ENCODE measurements at places on chromosomes 1 and 21.

DNA sequence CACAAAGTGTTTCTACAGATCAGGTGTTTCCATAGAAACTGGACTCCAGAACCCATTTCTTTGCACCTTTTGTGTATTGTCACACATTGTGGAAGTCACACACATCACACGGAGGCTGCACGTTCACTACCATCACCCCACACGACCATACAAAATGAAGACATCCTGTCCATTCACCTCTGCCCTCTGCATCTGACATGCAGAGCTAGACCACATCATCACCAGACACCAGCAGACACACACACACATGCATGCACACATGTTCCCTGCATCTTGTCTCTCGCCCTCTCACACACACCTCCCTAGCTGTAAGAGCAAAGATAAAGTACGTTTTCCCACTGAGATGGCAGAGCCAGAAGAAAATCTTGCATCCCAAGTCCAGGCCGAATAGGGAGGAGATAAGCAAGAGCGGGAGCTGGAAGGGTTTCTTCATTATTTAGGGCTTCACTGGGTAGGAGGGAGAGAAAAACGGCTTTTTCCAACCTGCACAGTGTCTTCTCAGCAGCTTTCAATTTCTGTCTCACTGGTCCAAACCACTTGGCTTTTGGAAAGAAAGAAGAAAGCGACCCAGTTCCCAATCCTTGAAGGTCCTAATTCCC is 709 bp downstream of the PRELP start:
- DNase-seq: no peak

DNA sequence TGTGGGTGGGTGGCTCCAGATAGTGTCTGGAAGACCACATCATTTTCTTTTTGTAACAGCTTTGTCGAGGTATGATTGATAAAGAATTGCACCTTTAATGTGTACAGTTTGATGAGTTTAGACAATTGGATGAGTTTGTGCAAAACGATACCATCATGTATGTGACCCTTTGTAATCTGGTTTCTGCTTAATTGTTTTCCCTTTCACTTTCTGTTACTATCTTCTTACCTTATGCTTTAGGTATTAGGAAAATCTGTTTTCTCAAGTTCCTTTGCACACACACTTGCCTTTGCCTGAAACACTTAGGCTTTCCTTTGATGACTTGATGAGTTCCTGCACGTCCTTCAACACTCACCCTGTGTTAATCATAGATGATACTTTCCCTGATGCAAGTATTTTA is 6.8 kb downstream of the OR10Z1 start:
- DNase-seq: no peak

GRCh38 chr1:81452693-81453366 is 347.9 kb upstream of the ADGRL2 start:
- no peak for DNase-seq

DNA sequence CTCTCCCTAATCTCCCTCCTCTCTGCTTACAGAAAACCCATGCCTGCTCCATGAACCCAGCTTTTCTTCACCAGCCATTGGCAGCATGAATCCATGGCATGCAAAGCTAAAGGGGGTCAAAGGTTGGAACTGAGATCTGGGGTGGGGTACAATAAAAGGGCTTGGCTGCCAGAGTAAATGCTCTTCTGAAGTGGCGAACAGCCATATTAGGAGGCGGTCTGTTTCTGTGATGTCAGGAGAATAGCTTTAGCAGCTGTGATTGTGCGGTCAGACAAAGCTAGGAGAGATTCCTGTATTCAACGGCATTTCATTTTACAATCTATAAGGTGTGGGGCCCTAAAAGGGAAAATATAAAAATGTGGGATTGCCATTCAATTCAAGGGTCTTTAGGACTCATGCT is 71.7 kb upstream of the TMPRSS2 start:
- DNase-seq: no peak

DNA sequence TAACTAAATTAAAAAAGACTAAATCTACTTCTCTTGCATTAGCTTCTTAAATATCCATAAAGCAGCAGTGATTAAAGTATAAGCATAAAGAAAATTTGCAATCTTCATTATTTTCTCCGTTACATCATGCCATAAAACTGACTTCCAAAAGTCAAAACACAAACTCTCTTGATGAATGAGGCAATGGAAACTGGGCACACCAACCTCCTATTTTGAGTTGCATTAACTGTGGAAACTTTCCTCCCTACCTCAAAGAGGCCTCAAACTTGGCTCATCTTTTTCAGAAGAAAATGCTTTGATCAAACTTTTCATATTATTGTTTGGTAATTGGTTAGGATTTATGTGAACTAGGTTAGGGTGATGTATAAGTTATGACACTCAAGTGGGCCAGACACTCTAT is 4.1 kb upstream of the BTG3 start:
- DNase-seq: no peak

- DNase-seq: no peak
Measured at GRCh38 chr1:64569411-64569810, 99.5 kb downstream of the CACHD1 start.

All from GM19239 (cell line).